ENCODE measurements at places on chromosomes 2 and 18.
A peak's percentile ranks its signal among the peaks of the same experiment; 100 is the strongest.

DNA sequence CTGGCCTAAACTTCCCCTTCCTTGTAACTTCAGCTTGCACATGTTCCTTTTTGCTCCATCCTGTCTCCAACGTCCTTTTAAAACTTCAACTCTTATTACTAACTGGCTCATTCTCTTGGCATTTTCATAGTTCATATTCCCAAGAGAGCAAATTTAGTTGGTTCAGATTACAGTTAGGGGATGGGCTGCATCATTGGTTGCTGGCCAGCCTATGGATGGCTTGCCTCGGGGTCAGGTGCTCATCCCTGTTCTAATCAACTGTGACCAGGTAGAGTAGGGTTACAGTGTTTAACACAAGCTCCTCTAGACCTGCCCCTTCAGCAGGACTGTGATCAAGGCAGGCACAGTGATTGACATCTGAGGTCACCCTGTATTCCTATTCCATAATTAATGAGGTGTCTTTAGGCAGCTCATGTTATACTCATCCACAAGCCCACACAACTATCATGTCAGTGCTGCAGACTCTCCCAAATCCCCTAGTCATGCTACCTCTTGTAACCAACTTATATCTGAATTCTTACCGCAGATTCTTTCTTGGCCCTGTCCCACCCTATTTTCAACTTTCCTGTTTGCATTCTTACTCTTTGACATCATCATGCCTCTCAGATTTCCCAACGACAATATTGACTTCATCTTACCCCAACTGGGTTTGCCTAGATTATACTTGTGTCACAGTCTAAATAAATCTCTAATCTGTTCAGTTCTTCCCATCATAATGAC is 293.3 kb downstream of the MTX2 start:
- no peak for DNase-seq

DNA sequence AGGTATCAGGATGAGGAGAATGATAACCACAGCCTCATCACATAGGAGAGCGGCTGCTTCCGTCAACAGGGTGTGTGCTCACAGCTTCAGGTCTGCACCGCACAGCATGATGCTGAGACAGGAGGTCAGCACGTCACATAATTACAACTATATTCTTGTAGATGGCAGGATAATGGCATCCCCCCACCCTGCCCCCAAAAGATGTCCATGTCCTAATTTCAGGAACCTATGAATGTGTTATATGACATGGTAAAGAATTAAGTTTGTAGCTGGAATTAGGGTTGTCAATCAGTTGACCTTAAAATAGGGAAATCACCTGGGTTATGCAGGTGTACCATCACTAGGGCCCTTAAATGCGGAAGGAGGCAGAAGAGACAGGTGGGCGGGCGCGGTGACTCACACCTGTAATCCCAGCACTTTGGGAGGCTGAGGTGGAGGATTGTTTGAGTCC is 73.9 kb downstream of the ARL4C start:
- no peak for DNase-seq

GRCh38 chr2:6876309-6876708 is 1.3 kb upstream of the RSAD2 start:
- DNase-seq = no peak

- DNase-seq = no peak
Measured at GRCh38 chr2:210092791-210093190, 78.4 kb downstream of the KANSL1L start.

- peak; percentile 15 for DNase-seq
Measured at GRCh38 chr2:113848758-113849415, 41.0 kb upstream of the ACTR3 start.

DNA sequence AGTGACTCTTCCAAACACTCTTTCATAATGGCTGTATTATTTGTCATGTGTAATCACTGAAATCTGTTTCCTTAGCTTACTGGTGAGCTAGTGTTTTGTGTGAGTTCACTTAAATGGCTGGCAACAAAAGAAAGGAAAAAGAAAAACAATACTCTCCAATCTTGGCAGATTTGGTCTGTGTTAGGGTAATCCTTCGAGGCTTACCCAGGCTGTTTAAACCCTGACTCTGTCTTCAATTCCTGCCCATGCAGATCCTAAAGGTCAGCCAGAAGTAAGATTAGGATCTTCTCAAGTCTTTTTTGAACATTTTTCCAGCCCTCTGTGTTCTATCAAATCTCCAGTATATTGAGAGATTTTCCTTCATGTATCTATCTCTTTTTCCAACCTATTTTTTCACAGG is 85.3 kb downstream of the CCDC178 start:
- no peak for DNase-seq

GRCh38 chr18:52791321-52791720 is 451.3 kb downstream of the DCC start:
- no peak for DNase-seq

DNA sequence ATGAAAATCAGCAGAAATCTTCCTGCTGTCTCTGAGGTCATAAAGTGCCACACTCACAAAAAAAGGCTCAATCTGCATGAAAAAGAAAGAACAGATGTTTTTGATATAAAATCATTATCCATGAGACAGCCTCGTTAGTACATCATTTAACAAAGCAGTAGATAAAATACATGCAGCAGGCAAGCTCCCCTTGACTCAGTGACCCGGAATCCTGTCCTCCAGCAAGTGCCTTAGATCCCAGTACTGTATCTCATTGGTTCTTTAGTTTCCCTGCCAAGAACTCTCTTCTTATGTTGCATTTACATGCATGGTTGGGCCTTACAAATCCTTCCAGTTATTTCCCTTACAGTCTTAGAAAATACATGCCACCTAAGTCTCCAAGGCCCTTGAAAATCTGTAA is 148.9 kb upstream of the CCDC195 start:
- DNase-seq = no peak

GRCh38 chr2:123692121-123692520 is 333.0 kb upstream of the CNTNAP5 start:
- DNase-seq = no peak

All from stimulated activated CD4-positive, alpha-beta T cell treated with anti-CD3 and anti-CD28 coated beads, Interleukin-12 subunit alpha, Interleukin-12 subunit beta, amount 100 ng/mL, for 48 hours (primary cell).